ENCODE measurements at places on chromosomes 12 and 14.

DNA sequence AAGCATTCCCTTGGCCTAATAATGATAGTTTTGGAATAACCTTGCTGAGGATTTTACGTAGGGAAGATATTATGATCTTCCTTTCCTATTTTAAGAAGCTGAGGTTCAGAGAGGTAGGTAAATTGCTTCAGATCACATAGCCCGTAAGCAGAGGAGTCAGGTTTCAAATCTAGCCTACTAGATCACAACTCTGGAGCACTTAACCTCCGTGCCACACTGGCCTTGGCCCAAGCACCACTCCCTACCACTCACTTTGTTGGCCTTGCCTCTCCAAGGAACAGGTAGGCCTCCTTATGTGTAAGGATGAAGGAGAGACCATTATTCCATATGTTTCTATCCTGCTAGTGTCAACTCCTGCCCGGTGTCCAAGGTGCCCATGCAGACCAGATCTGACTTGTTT is 12.4 kb upstream of the ACOT1 start:
- DNase-seq = no peak

- DNase-seq = no peak
These were observed 983.0 kb upstream of the LRFN5 start for GRCh38 chr14:40623643-40624042.

DNA sequence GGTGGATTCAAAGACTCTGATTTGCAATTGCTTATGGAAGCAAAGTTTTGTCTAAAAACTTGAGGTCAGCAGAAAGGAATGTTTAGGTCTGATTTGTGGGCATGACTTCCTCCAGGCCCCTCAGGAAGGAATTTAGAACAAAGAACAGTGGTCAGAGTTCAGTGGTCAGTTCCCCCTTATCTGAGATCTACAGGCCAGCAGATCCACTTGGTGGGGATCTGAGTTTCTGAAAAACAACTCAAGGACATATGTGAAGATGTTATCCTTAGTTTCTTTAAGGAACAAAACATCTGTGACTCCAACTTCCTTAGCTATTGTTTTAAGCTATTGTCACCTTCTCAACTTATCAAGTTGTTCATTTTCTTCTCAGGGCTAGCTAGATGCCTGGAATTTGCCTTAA is 28.0 kb upstream of the NAA30 start:
- DNase-seq = no peak

GRCh38 chr12:86772696-86773095 is 516.5 kb upstream of the MGAT4C start:
- no peak for DNase-seq
